ENCODE measurements at places on chromosomes 6 and 20. TPM values are rescaled to one million over a fixed set of nuclear protein-coding genes. Genes with fewer than 3 reads are reported as not detected.

CTSZ gene
- total RNA-seq: 36.3 TPM

BPI gene
- not detected for total RNA-seq

PDE10A gene
- total RNA-seq: not detected

VIP gene
- not detected for total RNA-seq

DOK5 gene
- 1.3 TPM for total RNA-seq

ATP9A gene
- total RNA-seq: 4.1 TPM

SLC44A4 gene
- total RNA-seq: not detected

AVP gene
- total RNA-seq: not detected

ZNF831 gene
- 6.6 TPM for total RNA-seq

DEK gene
- total RNA-seq: 185 TPM

COL19A1 gene
- total RNA-seq: 0.05 TPM

VGLL2 gene
- total RNA-seq: not detected

CST4 gene
- total RNA-seq: not detected

PDYN gene
- total RNA-seq: not detected

RRAGD gene
- total RNA-seq: 20.5 TPM

OR2J3 gene
- total RNA-seq: not detected

SIRT5 gene
- 7.4 TPM for total RNA-seq

C2 gene
- 0.53 TPM for total RNA-seq

UBD gene
- total RNA-seq: not detected

C6orf52 gene
- 1.0 TPM for total RNA-seq

TUBB2B gene
- 0.43 TPM for total RNA-seq

TRAPPC3L gene
- total RNA-seq: not detected

Measured in activated naive CD4-positive, alpha-beta T cell treated with anti-CD3 and anti-CD28 coated beads, Interleukin-2, amount 50 U/mL, for 72 hours (primary cell).